ENCODE measurements at places on chromosomes 5 and 9.
A peak's percentile ranks its signal among the peaks of the same experiment; 100 is the strongest.

DNA sequence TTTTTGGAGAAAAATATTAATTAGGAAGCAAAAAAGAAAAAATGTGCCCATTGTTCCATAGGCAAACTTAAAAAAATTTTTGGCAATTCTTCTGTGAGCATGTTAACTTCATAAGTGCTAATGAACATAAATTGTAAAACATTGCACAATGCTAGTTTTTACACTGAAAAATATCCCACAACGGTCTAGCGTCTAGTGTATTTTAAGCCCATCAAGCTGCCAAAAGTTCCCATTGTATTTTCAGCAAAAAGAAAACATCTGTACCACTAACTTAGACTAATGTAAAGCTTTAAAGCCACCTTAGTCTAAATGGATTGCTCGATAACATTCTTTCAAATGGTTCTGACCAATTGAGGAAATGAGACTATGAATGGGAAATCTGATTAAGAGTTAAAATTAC is 2.8 kb downstream of the NR6A1 start:
- no peak for DNase-seq

DNA sequence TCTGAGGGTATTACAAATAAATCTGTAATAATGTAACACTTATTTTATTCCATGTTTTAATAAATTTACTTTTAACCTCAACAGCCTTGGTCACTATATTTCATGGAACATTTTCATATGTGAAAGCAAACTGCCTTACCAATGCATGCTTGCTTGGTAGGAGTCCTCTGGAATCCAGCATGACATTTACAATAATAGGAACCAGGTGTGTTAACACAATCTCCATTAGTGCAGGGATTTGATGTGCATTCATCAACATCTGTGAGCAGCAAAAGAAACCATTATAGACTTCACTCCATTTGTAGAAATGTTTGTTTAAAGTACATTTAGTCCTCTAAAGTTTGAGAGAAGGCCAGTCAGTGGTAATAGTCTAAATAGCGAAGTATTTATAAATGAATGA is 159.4 kb downstream of the FBN2 start:
- DNase-seq = peak; percentile 37

- DNase-seq = no peak
Observed at GRCh38 chr5:64839936-64840335, 71.2 kb downstream of the CWC27 start.

- DNase-seq = no peak
Observed at GRCh38 chr5:88509403-88509802, 240.8 kb upstream of the TMEM161B start.

- no peak for DNase-seq
Observed at GRCh38 chr9:93295456-93296076, 111.6 kb downstream of the WNK2 start.

GRCh38 chr5:80998590-80998979 is 38.4 kb downstream of the RASGRF2 start:
- no peak for DNase-seq

DNA sequence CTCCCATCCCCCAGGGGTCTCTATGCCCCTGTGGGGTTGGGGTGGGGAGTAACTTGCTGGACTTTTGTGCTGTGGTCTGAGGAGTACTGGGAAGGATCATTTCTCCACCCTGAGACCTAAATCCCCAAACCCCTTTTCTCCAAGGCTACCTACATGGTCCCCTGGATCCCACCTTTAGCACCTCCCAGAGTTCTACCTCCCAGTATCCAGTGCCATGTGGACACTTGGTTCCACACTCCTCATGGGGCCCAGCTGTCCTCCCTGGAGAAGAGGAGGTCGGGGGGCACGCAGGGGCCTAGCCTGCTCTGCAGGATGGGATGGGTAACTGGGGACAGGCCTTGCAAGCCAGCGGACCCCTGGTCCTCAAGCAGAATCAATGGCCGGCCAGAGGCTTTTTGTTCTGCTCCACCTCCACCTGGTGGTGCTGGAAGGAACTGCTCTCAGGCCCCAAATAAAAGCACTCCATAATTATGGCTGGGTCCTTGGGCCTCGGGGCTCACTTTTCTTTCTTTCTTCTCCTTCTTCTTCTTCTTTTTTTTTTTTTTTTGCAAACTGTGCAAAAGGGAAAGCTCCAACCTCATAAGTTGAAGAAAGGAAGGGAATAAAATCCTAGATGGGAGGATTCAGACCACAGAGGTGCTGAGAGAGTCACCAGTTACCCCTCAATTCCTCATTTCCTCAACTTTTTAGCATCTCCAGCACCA is 68.4 kb downstream of the PSD2 start:
- peak; percentile 59 for DNase-seq

DNA sequence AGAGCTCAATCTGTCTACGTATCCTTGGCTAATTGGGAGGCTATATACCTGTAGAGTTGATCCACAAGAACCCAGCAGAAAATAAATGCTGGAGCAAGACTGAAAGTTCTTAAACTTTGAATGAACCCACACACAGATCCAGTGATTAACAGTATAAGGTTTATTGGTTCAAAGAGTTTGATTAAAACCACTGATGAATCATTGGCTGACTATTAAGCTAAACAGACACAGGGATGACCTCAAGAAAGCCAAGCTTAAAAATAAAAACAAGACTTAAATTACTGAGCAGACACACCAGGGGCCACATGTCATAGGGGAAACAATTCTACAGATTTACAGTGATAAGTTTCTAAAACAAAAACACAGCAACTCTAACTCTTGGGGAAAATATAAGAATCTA is 163.6 kb downstream of the SPATA31D1 start:
- peak; percentile 77 for DNase-seq

- no peak for DNase-seq
Observed at GRCh38 chr9:75299324-75299723, 211.0 kb downstream of the OSTF1 start.

DNA sequence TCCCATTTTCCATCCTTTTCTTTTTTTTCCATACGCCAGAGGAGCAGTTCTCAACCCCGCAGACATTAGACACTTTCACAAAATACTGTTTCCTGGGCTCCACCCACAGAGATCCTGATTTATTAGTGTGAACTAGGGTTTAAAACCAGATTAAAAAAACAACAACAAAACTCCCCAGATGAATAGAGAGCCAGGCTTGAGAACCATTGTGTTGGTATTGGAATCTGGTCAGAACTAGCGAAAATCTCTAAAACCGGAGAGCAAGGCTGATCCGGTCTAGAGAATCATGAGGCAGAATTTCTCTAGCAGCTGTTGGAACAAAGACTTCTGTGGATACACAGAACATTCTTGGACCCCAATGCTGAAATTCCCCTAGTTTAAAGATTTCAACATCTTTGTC is 173.0 kb downstream of the PCSK1 start:
- DNase-seq = no peak

- peak; percentile 71 for DNase-seq
Observed at GRCh38 chr5:39780347-39780746, 355.6 kb upstream of the DAB2 start.

DNA sequence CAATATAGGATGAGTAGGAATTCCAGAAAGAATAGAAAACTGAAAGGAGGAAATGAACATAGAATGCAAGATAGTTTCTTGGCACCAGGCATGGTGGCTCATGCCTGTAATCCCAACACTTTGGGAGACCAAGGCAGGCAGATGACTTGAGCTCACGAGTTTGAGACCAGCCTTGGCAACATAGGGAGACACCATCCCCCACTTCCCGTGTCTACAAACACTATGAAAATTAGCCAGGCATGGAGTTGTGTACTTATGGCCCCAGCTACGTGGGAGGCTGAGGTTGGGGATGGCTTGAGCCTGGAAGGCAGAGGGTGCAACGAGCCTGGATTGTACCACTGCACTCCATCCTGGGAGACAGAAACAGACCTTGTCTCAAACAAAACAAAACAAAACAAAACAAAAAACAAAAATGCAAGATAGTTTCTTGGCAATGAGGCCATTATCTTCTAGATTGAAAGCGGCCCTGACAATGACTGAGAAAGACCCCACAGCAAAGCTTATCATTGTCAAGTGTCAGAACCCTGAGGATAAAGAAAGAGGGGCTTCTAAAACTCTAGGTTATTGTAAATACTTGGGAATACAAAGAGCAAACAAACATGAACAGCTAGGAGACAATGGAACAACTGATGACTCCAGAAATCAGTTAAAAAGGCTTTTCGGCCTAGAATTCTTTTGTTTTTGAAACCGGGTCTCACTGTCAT is 9.2 kb downstream of the SQSTM1 start:
- DNase-seq = no peak

- DNase-seq = peak; percentile 67
Observed at GRCh38 chr9:99414321-99414720, 192.2 kb downstream of the SEC61B start.

DNA sequence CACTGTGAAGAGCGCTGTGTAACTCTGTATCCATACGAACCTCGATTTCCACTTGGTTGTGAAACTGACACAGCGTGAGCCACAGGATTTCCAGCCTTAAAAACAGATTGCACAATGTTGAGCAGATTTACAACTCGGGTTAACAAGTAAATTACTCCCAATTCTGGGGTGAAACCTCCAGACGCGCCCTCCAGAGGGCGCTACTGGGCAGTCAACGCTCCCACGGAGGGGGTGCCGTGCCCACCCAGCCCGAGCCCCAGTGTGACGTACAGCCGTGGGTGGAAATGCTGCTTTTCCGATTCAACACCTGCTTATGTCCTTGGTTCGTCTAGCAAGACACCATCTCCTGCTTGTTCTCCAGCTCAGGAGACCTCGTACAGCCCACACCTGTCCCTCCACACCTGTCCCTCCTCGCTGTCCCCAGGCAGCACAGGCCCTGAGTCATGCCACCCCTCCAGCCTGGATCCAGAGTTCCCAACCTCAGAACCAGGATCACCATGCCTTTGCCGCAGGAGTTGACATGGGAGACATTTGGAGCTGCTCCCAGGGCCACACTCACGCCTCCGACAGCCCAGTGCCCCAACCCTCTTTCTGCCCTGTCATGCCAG is 34.4 kb upstream of the SLC6A3 start:
- peak; percentile 28 for DNase-seq

DNA sequence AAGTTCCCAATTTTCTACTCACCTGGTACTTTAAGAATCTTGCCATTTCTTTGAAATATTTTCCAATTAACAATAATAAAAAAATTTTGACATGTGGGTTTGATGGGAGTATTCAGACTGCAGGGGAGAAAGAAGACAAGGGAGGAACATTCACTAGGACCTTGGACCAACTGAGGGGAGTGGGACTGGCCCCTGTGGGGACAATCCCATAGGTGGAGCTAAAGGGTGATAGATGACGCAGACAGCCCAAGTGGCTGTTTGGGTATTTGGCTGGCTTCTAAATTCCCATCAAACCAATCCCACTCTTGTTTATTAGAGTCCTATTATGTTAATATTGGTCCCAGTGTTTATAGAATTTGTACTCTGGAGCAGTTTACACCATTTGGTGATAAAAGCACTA is 65.3 kb downstream of the KCNN2 start:
- no peak for DNase-seq

DNA sequence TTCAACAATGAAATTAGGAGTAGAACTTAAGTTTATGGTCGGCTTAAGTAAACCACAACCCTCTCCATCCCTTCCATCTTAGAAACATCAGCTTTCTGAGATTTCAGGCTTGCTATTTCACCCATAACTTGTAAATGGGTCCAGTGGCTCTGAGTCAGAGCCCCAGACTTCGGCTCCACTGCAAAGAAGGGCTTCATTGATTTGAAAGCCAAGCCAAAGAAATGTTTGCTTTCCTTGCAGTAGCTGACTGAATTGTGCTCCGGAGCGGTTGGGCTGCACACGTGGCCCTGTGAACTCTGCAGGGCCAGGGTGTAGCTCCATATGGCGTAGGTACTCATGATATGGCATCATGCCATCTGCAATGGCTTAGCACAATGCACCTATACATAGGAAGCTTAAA is 57.0 kb downstream of the NREP start:
- DNase-seq = no peak

GRCh38 chr5:33531824-33532223 is 91.1 kb downstream of the TARS1 start:
- no peak for DNase-seq

DNA sequence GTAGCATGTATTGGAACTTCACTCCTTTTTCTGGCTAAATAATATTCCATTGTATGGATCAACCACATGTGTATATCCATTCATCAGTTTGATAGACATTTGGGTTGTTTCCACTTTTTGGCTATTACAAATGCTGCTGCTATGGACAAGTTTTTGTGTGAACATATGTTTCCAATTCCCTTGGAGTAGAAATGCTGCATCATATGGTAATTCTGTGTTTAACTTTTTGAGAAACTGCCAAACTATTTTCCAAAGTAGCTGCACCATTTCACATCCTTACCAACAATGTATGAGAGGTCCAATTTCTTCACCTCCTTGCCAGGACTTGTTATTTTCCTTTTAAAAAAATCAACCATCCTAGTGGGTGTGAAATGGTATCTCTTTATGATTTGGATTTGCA is 8.4 kb downstream of the FRRS1L start:
- peak; percentile 20 for DNase-seq

DNA sequence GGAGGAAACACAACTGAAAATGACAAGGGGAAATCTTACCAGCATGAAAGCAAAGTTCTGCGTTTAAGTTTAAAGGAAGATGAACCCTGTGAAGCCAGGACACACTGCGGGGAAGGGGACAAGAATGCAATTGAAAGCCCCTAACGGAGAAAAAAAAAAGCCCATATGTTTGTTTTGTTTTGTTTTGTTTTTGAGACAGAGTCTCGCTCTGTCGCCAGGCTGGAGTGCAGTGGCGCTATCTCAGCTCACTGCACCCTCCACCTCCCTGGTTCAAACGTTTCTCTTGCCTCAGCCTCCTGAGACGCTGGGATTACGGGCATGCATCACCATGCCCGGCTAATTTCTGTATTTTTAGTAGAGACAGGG is 2.9 kb downstream of the STK10 start:
- DNase-seq = no peak

GRCh38 chr9:92035687-92036410 is 79.4 kb downstream of the SPTLC1 start:
- peak; percentile 33 for DNase-seq

- no peak for DNase-seq
Observed at GRCh38 chr5:65821966-65822365, 100.0 kb downstream of the NLN start.

DNA sequence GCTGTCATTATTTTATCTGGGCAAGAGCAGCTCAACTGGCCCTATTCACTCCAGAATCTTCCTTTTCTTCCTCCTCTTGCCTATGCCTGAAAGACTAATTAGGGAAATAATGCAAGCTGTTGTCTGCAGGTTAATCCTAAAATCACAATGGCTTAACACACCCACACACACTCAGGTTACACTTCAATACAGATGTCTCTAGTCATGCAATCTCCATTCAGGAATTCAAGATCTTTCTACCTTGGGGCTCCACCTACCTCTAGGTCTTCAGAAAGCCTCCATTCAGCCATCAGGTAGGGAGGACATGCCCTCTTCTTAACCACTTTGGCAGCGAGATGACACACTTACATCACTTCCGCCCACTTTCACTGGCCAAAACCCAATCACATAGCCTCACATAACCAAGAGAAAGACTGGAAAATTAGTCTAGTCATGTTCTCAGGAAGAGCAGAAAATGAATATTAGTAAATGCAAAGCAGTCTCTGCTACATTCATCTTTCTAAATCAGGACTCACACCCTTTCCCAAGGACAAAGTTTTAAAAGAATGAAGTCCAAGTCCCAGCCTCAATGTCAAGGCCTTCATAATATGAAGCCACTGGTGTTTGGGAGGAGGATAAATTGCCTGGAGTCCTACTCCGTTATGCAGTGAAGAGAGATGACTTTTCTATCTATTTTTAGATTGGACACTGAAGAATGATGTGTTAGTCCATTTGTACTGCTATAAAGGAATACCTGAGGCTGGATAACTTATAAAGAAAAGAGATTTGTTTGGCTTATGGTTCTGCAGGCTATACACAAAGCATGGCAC is 428.1 kb downstream of the EFNA5 start:
- no peak for DNase-seq

GRCh38 chr9:16028548-16028947 is 475.7 kb downstream of the CCDC171 start:
- peak; percentile 53 for DNase-seq

- no peak for DNase-seq
Observed at GRCh38 chr5:134099288-134099872, 15.1 kb upstream of the TCF7 start.
